NCI-H1417 treated with DMSO at 0.1 percent for 48 hours (cell line): ENCODE measurements at places on chromosomes 5 and 9.

- no peak for DNase-seq
These were observed 5.8 kb upstream of the SNAPC3 start for GRCh38 chr9:15416880-15417279.

DNA sequence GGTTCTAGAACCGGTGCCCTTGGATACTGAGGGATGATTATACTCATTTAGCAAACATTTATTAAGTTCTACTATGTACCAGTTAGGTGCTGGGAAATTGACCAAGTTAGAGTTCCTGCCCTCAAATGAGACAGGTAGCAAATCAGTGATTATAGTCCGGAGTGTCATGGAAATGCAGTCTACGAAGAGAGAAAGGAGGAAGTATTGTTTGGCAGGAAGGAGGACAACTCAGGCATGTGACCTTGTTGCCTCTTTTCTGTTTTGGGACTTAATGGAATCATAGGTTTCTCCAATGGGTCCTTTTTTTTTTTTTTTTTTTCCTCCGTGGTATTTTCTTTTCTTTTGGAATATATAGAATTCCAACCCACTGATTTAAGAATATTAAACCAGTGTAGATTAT lies 28.0 kb downstream of the OSTF1 start:
- DNase-seq: no peak

DNA sequence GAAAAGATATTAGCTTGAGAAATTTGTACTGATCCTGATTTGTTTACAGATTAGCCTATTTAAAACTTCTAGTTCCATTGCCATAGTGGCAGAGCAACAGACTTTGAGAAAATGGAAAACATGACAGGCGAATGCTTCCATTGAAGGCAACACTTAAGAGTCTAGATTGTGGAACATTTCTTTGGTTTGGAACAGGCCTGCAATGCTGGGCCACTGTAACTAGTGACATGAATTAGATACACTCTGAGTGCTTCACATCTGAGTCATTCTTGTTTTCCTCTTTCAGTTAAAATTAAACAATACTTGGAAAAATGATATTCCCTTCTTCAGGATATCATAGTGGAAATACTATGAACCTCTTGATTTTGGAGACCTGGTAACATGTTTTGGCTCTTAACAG lies 453.6 kb upstream of the TUSC1 start:
- no peak for DNase-seq

GRCh38 chr5:154086641-154087040 lies 47.9 kb downstream of the MFAP3 start:
- DNase-seq: no peak
